ENCODE measurements at places on chromosomes 7 and 10.

DNA sequence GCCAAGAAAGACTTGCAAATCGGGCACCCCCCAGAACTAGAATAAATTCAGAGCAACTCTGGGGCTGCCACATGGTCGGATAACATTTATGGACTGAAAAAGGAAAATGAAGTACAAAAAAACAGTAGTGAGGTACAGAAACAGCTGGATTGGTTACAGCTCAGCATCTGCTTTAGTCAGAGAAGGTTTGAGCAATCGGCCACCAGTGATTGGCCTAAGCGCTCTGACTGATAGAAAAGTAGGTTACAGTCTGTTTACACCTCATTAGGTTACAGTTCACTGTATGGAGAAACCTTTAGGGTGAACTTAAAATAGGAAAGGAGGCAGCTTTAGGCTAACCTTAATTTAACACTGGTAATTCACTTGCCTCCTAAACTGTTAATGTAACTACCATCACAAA is 102.0 kb upstream of the DKK1 start:
- no peak for DNase-seq

DNA sequence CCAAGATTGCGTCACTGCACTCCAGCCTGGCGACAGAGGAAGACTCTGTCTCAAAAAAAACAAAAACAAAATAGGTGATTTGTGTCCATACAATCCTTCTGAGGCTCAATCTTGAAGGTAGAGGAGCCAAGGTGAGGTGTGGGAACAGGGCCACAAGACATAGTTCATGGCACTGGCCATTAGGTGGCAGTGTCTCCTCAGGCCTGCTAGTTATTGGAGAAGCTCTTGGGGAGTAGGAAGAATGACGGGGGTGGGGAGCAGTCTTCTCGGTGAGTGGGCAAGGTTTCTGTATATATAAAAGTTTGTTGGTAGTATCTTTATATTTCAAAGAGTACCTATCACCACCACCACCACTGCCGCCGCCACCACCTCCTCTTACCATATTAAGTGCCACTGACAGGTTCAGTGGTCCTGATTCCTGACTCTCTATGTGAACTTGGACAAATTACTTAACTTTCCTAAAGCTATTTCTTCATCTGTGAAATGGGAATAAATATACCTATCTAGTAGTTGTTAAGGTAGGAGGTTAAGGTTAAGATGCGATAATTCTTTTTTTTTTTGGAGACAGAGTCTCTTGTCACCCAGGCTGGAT is 24.0 kb downstream of the CCSER2 start:
- peak; percentile 67 for DNase-seq

- no peak for DNase-seq
Observed at GRCh38 chr10:132408367-132408781, 11.4 kb downstream of the PWWP2B start.

- no peak for DNase-seq
Observed at GRCh38 chr10:33336582-33337325, 2.3 kb upstream of the NRP1 start.

- no peak for DNase-seq
Observed at GRCh38 chr10:20237586-20237985, 421.4 kb downstream of the PLXDC2 start.

GRCh38 chr7:74627661-74628411 is 29.7 kb upstream of the GTF2I start:
- no peak for DNase-seq

DNA sequence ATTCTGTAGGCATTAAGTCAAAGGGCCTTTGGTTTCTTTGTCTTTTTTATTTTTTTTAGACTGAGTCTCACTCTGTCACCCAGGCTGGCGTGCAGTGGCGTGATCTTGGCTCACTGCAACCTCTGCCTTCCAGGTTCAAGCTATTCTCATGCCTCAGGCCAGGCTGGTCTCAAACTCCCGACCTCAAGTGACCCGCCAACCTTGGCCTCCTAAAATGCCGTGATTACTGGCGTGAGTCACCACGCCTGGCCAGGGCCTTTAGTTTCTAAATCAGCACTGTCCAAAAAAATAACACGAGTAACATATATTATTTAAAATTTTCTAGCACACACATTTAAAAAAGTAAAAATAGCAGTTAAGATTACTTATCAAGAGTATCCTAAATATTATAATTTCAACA is 11.1 kb upstream of the ACSL5 start:
- DNase-seq = no peak

- DNase-seq = no peak
Observed at GRCh38 chr7:70680306-70680705, 451.6 kb upstream of the GALNT17 start.

Measured in activated CD4-positive, alpha-beta T cell treated with anti-CD3 and anti-CD28 coated beads, Interleukin-2, Interleukin-4, amounts not matched to agents 100 ng/mL and 50 ng/mL, durations not matched to agents 16 hours and 8 hours (primary cell).